ENCODE measurements at places on chromosomes 1 and 21. TPM values are rescaled to one million over a fixed set of nuclear protein-coding genes. Genes with fewer than 3 reads are reported as not detected.
A peak's percentile ranks its signal among the peaks of the same experiment; 100 is the strongest.

Gene LCE6A
- not detected for total RNA-seq

DNA sequence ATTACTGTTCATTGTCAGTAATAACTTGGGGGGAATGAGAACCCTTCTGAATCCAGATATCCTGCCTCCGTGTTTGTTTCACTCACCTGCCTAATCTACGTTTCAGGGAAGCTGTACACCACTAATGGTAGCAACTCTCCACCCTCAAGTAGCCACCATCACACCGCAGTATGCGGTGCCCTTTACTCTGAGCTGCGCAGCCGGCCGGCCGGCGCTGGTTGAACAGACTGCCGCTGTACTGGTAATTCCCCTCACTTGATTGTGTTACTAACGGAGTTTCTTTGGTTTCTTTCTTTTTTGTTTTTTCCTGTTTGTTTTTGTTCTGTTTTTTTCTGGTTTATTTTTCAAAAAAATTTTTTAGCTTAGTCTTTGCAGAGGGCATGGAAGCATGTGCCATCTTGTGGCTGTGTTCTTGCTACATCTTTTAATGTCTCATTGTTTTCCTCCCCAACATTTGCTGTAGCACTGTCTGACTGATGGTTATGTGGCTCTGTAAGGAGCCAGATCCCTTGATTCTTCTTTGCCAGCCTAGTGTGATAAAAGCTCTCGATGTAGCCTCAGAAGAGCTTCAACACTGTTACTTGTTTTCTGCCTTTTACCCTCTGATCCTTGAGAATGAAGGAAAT, 15.9 kb upstream of the OLFML3 start:
- DNase-seq: no peak
- H3K36me3 ChIP-seq: no peaks in the 10 kb centered on the region
- no peaks in the 10 kb centered on the region for H3K27me3 ChIP-seq
- H3K4me1 ChIP-seq: no peaks in the 10 kb centered on the region
- H3K4me3 ChIP-seq: no peak overlapping the region

- H3K27me3 ChIP-seq: no peaks in the 10 kb centered on the region
- no peaks in the 10 kb centered on the region for H3K36me3 ChIP-seq
- no peak overlapping the region for H3K27ac ChIP-seq
- no peak for DNase-seq
- H3K4me1 ChIP-seq: no peaks in the 10 kb centered on the region
Measured at GRCh38 chr1:205971082-205971481, 27.8 kb upstream of the SLC26A9 start.

Gene HSD3B1
- total RNA-seq: not detected

- H3K36me3 ChIP-seq: no peaks in the 10 kb centered on the region
- H3K4me3 ChIP-seq: peak overlapping the region; percentile 2
- peak; percentile 34 for DNase-seq
- no peaks in the 10 kb centered on the region for H3K27me3 ChIP-seq
- peak overlapping the region; percentile 91 for H3K27ac ChIP-seq
- peaks cover 6% of the 10 kb centered on the region for H3K4me1 ChIP-seq
Measured at GRCh38 chr1:27027575-27028250, 15.1 kb upstream of the TENT5B start.

DNA sequence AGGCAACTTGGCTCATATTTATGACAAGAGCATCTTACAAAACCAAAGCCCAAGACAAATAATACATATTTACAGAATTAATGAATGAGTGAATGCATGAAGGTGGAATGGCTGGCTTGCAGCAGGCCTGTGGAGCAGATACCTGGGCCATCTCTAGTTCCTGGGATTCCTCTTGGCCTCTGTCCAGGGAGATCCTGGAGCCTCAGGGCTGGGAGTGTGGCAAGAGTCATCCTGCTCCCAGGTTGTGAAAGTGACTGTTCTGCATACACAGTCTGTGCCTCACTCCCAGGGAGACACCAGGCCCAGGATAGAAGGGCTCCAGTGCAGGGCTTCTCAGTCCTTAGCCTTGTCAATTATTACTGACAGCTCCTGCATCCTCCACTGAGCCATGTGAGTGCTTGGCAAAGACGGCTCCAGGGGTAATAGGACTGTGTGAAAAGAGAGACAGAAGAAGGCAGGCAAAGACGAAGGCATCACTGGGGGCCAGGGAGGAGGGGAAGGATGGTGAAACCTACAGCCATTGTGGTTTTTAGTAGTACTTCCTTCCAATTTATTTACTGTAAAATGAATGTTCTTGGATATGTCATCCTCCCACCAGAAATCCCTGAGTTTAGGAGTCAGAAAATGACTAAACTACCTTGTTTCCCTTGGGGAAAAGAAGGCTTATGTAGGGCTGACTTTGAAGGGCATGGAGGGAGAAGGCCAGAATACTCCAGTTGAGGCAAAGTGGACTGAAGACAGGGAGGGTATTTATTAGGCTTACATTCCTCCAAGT, 14.3 kb upstream of the KPRP start:
- H3K27ac ChIP-seq: no peak overlapping the region
- H3K27me3 ChIP-seq: no peaks in the 10 kb centered on the region
- H3K4me3 ChIP-seq: no peak overlapping the region
- no peak for DNase-seq
- no peaks in the 10 kb centered on the region for H3K36me3 ChIP-seq
- H3K4me1 ChIP-seq: no peaks in the 10 kb centered on the region

Measured in breast epithelium (tissue), 4 donors.